ENCODE measurements at places on chromosomes 3 and 15.

GRCh38 chr3:122978569-122978968 is 49.0 kb downstream of the SEMA5B start:
- no peak for DNase-seq

- no peak for DNase-seq
Observed at GRCh38 chr3:147962408-147963164, 553.4 kb downstream of the ZIC1 start.

DNA sequence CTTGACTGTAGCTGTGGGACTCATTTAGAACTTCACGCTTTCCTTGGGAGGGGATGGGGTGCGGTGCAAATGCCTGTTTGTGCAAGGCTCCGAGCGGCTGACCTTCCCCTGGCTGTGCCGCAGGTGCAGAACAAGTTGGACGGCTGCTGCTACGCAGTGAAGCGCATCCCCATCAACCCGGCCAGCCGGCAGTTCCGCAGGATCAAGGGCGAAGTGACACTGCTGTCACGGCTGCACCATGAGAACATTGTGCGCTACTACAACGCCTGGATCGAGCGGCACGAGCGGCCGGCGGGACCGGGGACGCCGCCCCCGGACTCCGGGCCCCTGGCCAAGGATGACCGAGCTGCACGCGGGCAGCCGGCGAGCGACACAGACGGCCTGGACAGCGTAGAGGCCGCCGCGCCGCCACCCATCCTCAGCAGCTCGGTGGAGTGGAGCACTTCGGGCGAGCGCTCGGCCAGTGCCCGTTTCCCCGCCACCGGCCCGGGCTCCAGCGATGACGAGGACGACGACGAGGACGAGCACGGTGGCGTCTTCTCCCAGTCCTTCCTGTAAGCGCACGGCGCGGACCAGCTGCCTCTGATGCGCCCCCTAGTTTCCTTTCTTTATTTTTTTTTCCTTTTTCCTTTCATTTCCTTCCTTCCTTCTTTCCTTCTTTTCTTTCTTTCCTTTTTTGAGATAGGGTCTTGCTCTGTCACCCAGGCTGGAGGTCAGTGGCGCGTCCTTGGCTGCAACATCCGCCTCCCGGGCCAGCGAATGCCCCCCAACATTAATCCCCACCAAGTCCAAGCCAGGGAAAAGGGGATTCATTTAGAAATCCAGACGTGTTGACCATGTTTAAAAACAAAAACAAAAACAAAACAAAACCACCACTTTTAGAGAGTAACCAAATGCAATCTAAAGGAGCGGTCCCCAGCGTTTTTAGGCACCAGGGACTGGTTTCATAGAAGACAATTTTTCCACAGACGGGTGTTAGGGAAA is 42.7 kb downstream of the EIF2AK4 start:
- DNase-seq: no peak

- no peak for DNase-seq
Observed at GRCh38 chr3:33114622-33115023, 809 bp downstream of the CRTAP start.

DNA sequence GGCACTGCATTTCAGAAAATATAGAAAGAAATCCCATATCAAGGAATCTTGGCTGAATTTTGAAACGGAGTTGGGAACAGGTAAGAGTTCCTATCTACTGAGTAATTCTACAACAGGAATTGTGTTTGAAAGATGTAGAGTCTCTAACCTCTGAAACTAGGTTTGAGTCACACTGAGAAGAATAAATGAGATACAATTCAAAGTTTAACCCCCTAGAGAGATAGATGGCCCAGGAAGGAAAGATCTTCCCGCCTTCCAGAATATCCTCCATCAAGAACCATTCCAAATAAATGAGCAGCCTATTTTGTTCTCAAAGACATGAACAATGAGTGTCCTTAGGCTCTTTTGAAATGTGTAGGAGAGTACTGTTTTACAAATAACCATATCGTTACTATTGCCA is 2.9 kb upstream of the ANP32A start:
- DNase-seq: no peak

DNA sequence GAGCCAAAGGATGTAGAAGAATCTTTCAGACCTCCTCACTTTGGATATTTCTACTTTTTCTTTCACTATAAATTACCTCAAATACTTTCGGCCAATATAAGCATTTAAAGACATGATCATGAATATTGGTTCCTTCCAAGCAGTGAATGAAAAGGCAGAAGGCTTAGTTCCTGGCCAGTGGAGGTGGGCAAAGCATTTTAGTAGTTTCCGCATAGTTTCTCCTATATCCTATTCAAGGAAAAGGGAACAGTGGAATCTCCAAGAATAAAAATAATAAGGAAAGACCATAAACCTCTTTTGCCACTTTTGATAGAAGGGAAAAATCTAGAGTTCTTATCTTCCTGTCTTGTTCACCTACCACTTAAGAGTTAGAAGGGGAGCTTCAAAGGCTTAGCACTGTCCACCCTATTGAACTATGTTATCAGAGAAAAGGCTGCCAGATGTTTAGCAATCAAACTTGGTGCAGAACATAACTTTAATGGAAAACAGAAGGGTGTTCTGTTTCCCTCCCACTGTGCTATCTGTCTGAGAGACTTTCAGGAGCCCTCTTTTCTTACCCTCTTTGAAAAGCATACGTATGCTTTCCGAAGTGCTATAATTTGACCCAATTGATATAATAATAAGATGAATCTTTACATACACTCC is 155.6 kb upstream of the DPH6 start:
- DNase-seq: no peak

GRCh38 chr15:91408476-91409076 is 308.5 kb downstream of the SV2B start:
- no peak for DNase-seq

DNA sequence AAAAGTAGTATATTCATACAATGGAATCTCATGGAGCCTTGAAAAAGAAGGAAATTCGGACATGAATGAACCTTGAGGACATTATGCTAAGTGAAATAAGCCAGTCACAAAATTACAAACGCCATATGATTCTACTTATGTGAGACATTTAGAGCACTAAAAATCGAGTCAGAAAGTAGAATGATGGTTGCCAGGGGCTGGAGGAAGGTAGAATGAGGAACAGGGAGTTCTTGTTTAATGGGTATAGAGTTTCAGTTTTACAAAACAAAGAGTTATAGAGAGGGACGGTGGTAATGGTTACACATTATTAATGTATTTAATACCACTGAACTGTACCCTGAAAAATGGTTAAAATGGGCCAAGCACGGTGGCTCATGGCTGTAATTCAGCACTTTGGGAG is 19.5 kb downstream of the UBXN7 start:
- no peak for DNase-seq

- DNase-seq: no peak
Observed at GRCh38 chr15:42911058-42911592, 9.5 kb downstream of the TTBK2 start.

GRCh38 chr3:52085681-52086282 is 29.4 kb upstream of the DUSP7 start:
- peak; percentile 41 for DNase-seq

DNA sequence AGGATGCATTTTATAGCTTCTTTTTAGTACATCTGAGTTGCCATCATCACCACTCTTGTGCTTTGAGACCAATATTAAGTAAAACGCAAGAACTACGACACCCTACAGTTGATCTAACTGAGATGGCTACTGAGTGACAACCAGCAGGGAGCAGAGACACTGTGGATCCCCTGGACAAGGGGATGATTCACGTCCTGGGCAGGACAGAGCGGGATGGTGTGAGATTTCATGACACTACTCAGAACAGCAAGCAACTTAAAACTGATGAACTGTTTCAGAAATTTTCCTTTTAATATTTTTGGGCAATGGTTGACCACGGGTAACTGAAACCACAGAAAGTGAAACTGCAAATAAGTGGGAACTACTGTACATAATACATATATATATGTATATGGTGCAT is 299.2 kb downstream of the ADAMTS17 start:
- DNase-seq: peak; percentile 19

DNA sequence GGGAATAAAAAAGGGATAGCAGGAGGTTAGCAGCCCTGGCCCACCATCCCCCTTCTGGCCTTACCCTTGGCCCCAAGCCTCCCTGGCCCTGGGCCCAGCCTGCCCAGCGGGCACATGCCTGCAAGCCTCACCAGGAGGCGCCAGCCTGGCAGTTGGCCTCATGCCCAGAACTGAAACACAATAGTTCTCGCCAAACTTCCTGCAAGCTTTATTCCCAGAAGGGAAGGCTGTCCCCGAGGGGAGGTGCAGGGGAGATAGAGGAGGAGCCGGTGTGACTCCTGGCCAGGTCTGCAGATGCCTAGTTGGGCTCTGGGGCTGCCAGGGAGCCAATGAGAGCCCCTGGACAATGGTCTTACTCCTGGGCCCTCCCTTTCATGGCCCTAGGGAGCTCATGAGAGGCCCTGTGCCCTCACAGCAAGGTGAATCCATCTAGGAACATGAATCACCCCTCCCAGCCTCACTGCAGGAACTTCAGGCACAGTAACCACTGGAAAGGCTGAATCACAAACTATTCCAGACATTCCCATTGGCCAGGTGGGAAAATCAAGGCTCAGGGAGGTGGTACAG is 4.0 kb downstream of the CCDC33 start:
- DNase-seq: peak; percentile 30

DNA sequence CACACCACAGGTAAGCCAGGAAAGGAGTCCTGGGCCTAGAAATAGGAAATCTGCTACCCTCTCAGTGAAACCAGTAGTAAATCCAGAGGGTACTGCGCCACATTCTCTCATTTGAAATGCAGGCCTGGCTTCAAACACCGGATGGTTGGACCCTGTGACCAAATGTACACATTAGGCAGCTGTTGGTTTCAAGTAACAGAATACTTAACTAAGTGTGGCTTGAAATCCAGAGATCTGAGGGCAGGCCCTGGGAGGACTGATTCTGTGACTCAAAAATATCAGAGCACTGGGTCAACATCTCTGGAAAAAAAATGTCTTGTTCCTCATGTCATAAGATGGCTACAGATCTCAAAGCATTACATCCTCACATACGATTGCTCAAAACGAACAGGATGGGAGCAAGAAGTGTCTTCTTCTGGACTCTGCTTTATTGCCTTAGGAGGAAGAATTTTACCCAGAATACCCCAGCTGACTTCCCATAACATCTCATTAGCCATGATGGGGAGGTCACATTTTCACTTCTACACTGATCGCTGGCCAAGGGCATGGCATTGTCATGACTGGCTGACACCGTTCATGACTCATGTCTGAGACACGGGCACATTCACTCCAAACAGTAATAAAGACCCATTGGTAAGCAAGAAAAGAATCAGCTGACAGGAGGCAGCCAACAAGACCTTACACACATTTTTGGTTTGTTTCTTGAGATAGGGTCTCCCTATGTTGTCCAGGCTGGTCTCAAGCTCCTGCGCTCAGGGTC is 166.0 kb downstream of the ARRDC4 start:
- peak; percentile 16 for DNase-seq

GRCh38 chr15:73318463-73319351 is 50.1 kb downstream of the HCN4 start:
- DNase-seq: peak; percentile 44

DNA sequence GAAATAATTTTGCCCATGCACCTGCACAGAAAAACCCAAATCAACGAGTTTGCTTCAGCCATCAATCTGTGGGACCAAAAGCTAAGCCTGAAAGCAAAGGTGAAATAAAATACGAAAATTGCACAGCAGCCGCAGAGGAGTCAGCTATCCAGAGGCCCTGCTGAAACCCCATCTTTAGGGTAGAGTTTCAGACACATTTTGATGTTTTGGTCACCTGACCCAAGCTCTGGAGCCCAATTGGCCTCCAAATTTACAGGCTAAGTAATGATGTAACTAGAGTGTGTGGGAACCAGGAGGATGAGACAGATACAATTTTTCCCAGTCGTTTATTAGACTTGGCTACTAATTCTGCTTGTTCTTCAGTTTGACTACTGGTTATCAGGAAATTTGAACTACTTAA is 308.6 kb upstream of the ATP11B start:
- no peak for DNase-seq

GRCh38 chr3:196406811-196407470 is 25.3 kb downstream of the UBXN7 start:
- DNase-seq: no peak

GRCh38 chr3:187621881-187622280 is 48.3 kb downstream of the SST start:
- no peak for DNase-seq

GRCh38 chr15:75202251-75203016 is 752 bp downstream of the C15orf39 start:
- DNase-seq: peak; percentile 83

DNA sequence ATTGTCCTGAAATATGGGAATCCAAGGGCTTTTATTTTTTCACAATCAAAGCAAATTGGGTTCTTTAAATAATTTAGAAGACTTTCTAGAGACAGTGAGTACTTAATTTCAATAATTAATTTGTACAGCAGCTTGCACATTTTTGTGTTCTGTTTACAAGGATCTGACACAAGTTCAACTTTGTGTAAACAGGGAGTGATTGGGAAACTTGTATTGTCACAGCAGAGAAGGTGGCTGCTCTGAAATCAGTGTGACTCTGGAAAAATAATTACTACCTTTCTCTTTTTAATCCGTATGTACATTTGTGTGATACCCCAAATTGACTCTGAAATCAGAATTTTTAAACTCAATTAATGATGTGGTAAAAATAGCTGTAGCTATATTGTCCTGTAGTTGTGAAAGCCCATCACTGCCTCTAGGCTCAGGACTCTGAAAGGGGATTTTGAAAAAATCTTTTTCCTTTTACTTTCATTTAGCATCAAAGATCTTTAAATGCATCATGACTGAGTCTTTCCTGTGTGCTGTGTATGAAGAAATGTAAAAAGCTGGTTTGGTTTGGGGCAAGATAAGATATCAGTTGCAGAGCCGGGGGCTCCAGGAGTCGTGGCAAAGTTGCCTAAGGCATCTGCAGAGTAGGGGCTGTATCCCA is 45.1 kb downstream of the MFSD1 start:
- DNase-seq: no peak

DNA sequence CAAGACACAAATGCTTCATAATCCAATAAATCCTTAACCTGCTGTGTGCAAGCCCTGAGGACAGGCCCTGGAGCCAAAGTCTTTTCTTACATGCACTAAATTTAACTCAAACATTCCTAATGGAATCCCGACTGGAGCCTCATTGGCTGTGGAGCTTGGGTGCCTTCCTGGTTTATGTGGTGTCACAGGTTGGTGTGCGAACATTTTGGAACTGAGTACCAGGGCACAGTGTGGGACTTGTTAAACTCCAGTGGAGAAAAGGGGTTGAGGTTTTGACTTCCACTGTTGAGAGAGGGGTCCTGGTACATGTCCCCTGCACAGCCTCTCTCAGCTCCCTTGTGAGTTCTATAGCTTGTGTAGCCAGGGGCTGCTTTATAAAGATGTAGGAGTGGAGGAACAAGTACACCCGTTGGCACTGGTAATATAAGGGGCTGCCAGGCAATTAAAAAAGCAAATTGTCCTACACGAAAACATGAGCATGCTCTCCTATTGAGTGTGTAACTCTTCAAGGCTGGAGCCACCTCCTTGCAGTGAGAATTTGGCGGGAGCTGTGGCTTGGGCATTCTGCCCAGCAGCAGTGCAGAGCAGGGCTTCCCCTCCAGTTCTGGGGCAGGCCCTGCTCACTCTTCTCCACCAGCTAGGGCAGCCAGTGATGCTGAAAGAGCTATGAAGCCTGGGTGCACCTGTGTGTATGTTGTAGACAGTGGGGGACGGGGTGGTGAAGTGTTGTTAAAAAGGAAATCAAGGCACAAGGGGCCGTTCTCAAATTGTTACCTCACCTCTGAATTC is 218.1 kb downstream of the CLSTN2 start:
- no peak for DNase-seq

- no peak for DNase-seq
Observed at GRCh38 chr15:42232606-42233005, 24.5 kb upstream of the VPS39 start.
